Left lobe of liver (tissue), 2 donors: ENCODE measurements at places on chromosomes 12 and 14.

- no peak for DNase-seq
These were observed at the start of gene TEX52 for GRCh38 chr12:2857021-2857431. TSS of gene TEX52 (minus strand) at chr12:2857039. CDS start at chr12:2857026, 13 bp downstream.

GRCh38 chr14:95519699-95520098, 3.2 kb upstream of the SYNE3 start:
- peak; percentile 48 for DNase-seq

- DNase-seq, result no peak
These were observed 496 bp upstream of the ISCU start for GRCh38 chr12:108561852-108562347.

GRCh38 chr14:92093320-92093719, 13.1 kb downstream of the ATXN3 start:
- DNase-seq, result no peak

DNA sequence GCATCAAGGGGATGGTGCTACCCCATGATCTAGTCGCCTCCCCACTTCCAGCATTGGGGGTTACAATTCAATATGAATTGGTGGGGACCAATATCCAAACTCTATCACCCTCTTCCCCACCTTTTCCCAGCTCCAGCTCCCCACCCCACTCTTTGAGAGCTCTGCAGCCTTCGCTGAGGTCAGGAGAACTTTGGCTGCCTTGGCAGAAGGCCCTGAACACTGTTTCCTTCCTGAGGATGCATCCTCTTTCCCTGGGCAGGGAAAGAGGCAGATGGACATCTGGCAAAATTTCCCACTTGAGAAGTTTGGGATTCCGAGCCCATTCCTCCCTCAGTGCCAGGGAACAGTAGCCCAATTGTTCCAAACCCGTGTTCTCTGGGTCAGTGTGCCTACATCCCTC, 169.1 kb downstream of the TSPAN9 start:
- no peak for DNase-seq

DNA sequence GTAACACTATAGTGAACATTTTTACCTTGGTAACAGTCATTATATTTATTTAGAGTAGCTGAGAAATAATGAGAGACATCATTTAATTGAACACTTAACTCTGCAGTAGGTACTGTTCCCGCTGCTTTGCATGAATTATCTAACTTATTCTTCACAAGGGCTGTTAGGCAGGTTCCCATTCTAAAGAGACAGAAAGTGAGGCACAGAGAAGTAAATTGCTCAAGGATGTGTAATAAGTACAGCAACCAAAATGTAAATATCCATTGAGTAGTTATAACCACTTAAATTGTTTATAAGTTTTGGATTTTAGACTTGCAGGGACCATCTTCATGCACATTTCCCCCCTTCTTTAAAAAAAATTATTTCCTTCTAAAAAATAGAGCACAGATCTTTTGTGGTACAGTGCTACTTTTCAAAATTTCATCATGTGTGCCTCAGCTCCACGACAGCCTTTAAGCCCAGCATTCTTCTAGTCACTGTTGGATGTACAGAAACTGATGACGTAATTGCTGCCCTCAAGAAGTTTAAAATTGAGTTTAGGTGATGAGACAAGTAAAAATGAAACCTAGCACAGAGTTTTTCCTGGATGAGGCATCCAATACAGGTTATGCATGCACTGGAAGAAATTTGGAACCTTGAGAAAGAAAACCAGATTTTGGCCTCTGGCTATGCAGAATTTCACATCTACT, 6.0 kb upstream of the MANSC4 start:
- DNase-seq, result no peak

DNA sequence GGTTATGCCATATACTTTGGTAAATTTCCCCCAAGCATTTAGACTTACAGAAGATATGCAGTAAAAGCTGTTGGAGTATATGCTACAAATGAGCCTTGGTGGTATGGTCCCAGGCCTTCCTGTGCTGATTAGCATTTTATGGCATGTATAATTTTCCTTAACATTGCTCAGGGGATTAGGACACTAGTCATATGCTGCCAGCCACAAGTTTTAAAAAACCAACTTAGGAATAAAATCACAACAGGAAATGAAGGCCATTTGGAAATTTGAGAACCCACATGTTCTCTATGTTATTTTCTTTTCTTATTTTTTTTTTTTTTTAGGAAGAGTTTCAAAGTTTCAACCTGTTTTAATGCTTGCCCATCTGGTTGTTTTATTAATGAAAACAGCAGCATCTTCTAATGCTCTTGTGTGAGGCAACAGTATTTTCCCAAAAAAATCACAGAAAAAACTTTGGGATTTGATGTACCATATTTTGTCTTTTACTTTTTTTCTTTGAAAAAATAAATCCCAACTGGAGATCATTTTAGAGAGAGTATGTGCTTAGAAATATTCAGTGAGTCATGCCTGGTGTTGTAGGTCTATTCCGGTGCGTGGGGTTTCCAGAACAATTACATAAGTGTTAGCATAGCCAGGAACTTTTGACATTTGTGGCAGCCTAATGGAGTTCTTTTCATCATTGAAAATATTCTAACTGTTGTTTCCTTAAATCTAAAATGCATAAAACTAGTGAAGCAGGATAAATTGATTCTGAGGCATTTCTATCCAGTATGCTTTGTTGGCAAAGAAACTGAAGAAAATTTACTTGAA, 21.7 kb upstream of the DUSP6 start:
- no peak for DNase-seq

- no peak for DNase-seq
These were observed 24.1 kb downstream of the SLC4A8 start for GRCh38 chr12:51448618-51449256.

- DNase-seq, result no peak
These were observed 185.6 kb downstream of the DICER1 start for GRCh38 chr14:94971750-94972149.

DNA sequence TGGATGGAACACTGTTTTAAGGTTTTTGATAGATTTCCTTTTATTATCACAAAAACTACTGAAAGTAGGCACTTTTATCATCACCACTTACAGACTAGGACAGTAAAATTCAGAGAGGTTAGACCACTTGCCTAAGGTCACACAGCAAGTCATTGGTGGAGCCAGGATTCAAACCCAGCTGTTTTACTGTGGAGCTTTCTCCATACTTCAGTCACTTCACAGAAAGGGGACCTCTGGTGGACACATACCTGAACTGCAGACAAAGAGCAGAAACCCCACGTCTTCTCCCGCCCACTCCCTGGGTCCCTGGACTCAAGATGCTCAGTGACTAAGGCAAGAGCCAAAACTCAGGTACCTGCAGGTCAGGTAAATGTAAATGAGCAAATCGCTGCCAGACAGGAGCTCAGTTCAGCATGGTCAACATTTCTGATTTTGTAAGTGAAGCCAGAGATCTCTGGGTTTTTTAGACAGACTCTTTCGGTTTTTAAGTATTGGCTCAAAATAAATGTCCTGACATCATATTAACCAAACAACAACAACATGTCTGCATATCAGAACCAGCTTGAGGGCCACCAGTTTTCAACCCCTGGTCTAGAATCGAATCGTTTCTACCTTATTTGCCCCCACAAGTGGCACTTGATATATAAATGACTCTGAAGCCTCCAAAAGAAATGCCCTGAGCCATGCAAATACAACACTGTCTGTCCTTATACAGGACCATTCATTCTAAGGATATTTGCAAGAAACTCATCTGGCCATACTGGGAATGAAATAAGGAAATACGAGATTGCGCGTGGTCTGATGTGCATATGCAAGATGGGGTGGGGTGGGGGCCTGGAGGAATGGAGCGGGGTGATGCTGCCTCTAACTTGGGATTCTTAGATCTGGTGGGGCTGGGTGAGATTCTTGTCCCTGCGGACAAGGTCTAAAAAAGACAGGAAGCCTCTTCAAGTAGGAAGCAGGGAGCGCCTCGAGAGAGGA, 110.9 kb downstream of the KSR2 start:
- DNase-seq, result no peak

GRCh38 chr14:100867631-100868315, 35.7 kb downstream of the RTL1 start:
- DNase-seq, result no peak

DNA sequence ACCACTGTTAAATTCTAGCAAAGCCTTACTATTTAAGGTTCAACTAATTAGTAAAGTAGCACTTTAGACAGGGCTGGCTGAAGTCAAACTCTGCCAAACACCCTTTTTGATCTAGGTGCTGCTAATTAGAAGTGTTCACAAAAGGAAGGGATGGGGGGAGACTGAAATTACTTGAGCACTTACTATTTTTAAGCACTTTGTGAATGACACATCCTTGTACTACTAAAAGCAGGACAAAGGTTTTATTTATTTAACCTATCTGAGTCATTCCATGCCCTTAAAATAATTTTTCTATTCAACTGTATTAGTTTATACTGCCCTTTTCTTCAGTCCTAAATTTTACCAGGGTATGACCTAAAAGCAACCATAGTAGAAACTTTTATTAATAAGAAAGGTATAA, 20.1 kb downstream of the MBIP start:
- DNase-seq, result no peak
